SK-N-MC (cell line): ENCODE measurements at places on chromosomes 6 and 20.

- no peak for DNase-seq
Observed at GRCh38 chr20:21352703-21353102, 44.6 kb downstream of the NKX2-4 start.

GRCh38 chr6:122026582-122027369 lies 372.7 kb upstream of the HSF2 start:
- DNase-seq, result no peak

DNA sequence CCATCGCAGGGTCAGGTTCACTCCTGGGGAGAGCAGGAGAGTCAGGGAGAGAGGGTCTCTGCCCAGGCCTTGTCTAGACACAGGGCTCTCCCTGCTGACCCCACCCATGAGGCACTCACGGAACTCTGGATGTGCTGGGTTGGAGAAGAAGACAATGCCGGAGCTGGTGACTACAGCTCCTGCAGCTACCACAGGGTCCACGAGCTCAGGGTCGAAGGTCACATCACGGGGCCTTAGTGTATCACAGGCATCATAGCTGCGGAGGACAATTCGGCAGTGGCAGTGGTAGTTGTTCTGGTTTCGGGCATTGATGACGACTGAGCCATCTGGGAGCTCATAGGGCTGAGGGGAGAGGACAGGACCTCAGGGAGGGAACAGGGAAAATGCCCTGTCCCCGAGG lies 2.7 kb downstream of the NEU1 start:
- DNase-seq, result no peak

GRCh38 chr6:97819710-97820109 lies 536.7 kb upstream of the MMS22L start:
- DNase-seq, result no peak

GRCh38 chr6:139577763-139578604 lies 203.5 kb upstream of the CITED2 start:
- no peak for DNase-seq

GRCh38 chr6:11586536-11586935 lies 49.0 kb downstream of the TMEM170B start:
- DNase-seq, result no peak

DNA sequence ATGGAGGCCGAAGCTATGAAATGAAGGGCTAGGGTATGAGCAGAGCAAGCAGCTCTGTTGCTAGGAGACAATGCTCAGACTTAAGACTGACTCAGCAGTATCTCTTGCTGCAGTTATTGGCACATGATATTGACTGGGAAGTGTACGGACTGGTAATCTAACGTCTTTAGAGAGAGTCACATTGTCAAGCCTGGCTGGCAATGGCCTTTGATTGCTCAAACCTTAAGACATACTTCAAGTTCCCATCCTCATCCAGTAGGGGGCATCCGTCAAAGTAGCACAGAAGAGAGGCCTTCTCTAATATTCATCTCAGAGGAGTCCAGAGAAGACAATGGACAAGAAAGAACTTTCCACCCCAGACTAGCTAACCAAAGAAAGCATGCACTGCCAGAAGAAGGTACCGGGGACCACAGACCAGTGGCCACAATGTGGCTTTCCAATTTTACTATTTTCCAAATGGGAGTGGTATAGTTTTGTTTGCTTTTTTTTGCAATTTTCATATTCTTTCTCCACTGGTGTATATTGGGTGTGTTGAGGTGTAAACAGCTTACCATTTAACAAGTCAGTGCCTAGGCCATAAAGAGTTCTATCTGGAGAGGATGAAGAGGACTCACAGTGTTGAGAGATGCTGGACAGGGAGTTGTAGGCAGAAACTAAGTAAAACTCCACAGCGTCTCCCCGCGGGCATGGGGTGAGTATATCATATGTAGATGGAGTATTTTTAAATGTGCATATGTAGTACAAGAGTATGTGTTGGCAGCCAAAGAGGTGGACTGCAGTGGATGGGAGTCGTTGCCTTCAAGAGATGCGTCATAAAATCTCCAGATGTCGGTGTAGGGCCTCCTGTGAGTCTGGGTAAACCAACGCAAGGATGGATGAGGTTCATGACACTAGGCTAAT lies 36.7 kb downstream of the LRFN2 start:
- no peak for DNase-seq

GRCh38 chr6:80541181-80541580 lies 434.7 kb downstream of the BCKDHB start:
- DNase-seq, result no peak

DNA sequence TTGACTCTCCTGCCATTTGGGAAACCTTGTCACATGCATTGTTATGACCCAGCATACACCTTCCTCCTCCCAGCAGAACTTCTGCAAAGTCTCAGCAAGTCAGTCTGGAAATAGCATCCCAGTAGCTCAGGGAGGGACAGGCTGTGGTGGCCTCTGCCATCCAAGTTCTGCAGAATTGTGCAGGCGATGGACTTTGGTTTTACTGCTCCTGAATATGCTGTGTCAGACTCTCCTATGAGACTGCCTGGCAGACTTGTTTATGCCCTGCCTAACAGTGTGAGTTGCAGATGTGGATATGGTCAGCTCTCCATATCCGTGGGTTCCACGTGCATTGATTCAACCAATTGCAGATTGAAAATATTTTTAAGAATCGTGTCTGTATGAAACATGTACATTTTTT lies 52.8 kb downstream of the SNRNP48 start:
- no peak for DNase-seq

GRCh38 chr20:12798286-12798685 lies 210.5 kb upstream of the SPTLC3 start:
- no peak for DNase-seq

- no peak for DNase-seq
Observed at GRCh38 chr6:55445648-55446204, 118.5 kb downstream of the GFRAL start.

DNA sequence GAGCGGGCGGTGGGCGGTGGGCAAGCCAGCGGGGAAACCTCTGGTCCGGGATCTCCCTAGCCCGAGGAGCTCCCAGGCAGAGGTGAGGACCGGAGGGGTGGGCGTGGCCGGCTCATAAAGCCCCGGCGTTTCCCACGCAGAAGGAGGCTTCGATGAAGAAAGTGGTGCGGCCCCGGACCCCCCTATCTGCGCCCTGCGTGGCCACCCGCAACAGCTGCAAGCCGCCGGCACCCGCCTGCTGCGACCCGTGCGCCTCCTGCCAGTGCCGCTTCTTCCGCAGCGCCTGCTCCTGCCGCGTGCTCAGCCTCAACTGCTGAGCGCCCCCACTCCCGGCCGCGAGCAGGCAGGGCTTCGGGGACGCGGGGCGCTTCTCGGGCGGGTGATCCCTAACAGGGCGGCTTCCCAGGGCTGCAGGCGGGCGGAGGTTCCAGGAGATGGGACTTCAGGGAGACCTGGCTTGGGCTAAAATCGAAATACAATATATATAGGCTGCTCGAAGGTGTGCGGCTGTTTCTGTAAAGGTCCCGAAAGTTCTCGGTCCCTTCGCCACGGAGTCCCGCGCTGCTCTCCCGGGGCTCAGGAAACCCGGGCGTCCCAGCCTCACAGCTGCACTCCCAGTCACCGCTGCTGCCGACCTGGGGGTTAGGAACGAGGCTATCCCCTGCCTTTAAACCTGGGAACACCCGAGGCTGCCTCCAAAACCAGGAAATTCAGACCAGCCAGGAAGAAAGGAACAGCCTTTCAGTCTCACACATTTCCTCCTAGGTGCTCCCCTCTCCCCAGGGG lies 27.8 kb downstream of the ASIP start:
- no peak for DNase-seq

GRCh38 chr6:14100966-14101365 lies 16.6 kb upstream of the CD83 start:
- DNase-seq, result no peak

GRCh38 chr6:106098383-106099234 lies 12.5 kb downstream of the PRDM1 start:
- no peak for DNase-seq

DNA sequence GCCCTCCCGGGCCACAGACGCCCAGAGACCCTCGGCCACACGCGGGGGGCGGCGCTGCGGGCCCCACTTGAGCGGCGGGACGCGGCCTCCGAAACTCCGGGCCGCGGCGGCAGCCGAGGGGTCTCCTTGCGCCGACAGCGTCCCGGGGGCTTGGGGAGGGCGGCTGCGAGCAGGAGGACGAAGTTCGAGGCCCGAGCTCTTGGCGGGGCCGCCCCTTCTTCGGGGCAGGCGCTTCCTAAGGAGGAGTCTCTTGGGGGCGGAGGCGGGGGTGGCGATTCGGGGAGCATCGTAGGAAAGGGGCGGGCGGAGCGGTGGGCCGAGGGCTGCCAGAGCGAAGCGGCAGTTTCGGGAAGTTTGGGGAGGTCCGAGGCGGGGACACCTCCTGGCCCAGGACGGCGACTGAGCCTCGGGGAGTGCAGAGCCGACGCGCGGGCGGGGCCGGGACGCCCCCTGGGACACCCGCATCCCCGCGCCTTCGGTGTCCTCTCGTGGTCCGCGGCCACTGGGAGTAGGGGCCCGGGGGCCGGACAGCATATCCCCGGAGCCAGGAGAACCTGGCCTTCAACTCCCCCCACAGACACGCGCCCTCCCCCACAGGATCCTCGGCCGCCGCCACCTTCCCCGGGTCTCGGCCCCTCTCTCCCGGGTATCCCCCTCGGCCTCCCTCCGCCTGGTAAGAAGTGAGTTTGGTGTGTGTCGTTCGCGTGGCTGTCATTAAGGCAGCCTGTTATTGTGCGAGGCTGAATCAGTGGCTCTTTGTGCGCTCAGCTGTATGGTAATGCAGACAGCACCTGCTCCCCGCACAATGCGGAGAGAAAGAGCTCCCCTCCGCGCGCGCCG lies 613 bp upstream of the DLL1 start:
- DNase-seq, result no peak

GRCh38 chr6:6008089-6008647 lies 1.4 kb upstream of the NRN1 start:
- peak; percentile 6 for DNase-seq

DNA sequence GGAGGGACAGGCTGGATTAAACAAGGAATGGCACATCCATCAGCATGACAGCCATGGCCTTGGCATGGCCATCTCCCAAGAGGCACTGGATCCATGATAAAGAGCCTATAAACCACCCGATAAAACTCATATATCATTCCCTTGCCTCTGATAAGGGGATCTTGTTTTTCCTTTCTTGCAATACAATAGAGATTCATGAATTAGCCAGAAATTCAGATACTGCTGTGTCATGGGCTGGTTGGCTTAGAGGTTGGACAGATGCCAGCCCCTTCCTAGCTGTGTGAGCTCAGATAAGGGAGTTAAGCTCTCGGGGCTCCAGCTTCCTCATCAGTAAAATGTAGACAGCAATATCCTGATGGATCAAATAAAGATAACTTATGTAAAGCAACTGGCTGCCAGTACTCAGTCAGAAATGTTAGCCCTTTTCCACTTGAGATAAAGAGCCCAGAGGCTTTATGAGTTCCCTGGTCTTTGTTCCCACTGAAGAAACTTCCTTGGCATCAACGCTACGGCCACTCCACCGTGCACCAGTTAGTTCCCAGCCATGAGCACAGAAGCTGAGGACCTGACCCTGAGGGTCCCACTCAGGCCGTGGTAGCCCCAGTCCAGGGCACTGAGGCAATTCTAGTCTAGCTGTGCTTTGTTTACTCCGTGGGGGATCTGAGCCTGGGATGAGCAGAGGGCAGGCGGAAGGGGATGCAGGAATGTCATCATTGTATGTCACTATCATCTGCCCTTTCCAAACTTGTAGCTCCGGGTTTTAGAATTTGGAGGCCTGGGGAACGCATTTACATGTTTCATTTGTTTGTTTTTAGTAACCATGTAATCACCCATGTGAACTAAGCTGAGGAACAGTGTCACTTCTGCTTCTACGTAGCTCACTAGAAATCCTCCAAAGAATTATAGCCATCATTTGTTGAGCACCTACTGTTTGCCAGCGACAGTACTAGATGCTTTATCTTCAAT lies 67.2 kb upstream of the TBC1D7 start:
- DNase-seq, result peak; percentile 84

- DNase-seq, result no peak
Observed at GRCh38 chr6:137950581-137950980, 83.5 kb downstream of the TNFAIP3 start.

DNA sequence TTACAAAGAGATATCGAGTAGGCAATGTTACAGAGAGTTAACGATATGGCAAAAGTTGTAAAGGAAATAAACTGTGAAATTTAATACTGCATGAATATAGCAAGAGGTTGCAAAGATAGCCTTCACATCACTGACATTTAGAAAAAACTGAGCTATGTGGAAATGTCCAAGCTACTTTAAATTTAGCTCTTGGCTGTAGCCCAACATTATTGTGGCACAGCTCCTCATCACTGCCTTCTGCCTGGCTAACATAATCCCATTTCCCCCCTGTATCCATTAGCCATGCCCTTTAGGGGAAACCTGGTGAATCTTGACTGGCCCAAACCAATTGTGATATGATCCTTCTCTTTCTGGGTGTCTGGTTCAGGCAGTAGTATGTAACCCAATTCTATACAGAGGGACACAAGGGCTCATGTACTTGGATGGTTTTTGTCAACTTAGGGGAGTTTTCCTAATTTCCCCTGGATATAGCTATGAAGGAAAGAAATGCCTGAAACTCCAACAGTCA lies 115.4 kb downstream of the PFDN4 start:
- no peak for DNase-seq

DNA sequence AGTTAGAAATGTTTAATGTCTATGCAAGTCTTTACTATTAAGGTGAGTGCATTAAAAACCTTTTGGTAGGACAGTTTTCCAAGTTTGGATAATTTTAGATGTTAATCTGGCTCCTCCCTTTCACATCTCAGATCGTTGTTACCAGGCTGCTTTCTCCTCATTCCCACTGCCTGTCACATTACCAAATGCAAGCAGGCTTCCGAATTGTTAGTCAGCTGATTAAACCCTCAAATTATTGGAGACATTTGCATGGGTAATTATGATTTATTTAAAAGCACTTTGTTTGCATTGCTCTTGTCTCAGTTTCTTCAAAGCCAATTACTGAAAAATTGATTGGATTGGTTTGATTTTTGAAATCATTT lies 816.5 kb downstream of the KIF16B start:
- no peak for DNase-seq

DNA sequence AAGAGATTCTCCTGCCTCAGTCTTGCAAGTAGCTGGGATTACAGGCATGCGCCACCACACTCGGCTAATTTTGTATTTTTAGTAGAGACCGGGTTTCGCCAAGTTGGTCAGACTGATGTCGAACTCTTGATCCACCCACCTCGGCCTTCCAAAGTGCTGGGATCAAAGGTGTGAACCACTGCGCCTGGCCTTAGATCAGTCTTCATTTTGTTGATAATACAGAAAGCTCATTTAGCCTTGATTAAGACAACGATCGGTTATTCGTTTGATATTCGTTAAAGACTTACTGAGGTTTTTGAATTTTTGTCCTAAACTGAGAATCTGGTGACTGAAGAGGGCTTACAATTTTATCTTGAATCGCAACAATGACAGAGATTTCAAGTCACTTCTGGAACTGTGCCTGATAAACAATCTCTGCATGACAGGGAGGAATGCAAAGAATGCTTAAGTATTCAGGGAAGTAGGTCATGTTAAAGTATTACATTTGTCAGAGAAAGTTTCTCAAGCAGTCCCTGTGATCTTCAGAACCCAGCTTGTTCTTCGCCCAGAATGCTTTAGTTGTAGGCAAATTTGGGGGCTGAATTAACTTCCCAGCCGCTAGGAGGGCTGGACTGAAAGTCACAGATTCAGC lies 14.8 kb downstream of the AKAP12 start:
- no peak for DNase-seq

- no peak for DNase-seq
Observed at GRCh38 chr6:20835315-20836010, 301.2 kb downstream of the CDKAL1 start.

- no peak for DNase-seq
Observed at GRCh38 chr20:25297141-25297905, 49.4 kb downstream of the PYGB start.

GRCh38 chr20:21323640-21324039 lies 20.5 kb downstream of the XRN2 start:
- no peak for DNase-seq
